ENCODE measurements at places on chromosomes 6 and 20. TPM values are rescaled to one million over a fixed set of nuclear protein-coding genes. Genes with fewer than 3 reads are reported as not detected.

Gene RBCK1
- 135 TPM for total RNA-seq

GRCh38 chr6:155958550-155958949, 502.9 kb upstream of the NOX3 start:
- no peaks in the 10 kb centered on the region for H3K4me1 ChIP-seq
- no peak overlapping the region for H3K4me3 ChIP-seq
- H3K27me3 ChIP-seq = no peaks in the 10 kb centered on the region

DNA sequence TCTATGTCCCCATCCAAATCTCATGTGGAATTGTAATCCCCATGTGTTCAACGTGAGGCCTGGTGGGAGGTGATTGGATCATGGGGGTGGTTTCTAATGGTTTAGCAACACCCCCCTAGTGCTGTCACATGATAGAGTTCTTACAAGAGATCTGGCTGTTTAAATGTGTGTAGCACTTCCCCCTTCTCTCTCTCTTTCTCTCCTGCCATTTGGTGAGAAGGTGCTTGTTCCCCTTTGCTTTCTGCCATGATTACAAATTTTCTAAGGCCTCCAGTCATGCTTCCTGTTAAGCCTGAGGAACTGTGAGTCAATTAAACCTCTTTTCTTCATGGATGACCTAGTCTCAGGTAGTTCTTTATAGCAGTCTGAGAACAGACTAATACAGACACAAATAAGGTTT, 165.4 kb downstream of the OGFRL1 start:
- H3K4me3 ChIP-seq = no peak overlapping the region
- no peak for DNase-seq
- H3K36me3 ChIP-seq = no peaks in the 10 kb centered on the region
- no peak overlapping the region for H3K27ac ChIP-seq
- no peaks in the 10 kb centered on the region for H3K4me1 ChIP-seq

Gene LY86
- 1.2 TPM for total RNA-seq

GRCh38 chr6:75759207-75759606, 10.2 kb downstream of the MYO6 start:
- H3K4me3 ChIP-seq = no peak overlapping the region
- DNase-seq = no peak
- H3K27me3 ChIP-seq = peaks cover 19% of the 10 kb centered on the region
- no peaks in the 10 kb centered on the region for H3K36me3 ChIP-seq
- H3K27ac ChIP-seq = no peak overlapping the region

GRCh38 chr20:1392443-1392692, 486 bp downstream of the FKBP1A start:
- H3K36me3 ChIP-seq = peaks cover 27% of the 10 kb centered on the region
- peaks cover 3% of the 10 kb centered on the region for H3K27me3 ChIP-seq
- peaks cover 55% of the 10 kb centered on the region for H3K4me1 ChIP-seq
- DNase-seq = no peak
- H3K4me3 ChIP-seq = peak overlapping the region; percentile 79
- H3K27ac ChIP-seq = peak overlapping the region; percentile 84

Gene WFDC12
- total RNA-seq = not detected

Gene SOX18
- total RNA-seq = 0.84 TPM

- no peak overlapping the region for H3K4me3 ChIP-seq
- H3K27me3 ChIP-seq = no peaks in the 10 kb centered on the region
- DNase-seq = no peak
- no peak overlapping the region for H3K27ac ChIP-seq
- H3K36me3 ChIP-seq = no peaks in the 10 kb centered on the region
These were observed 94.8 kb upstream of the OPRM1 start for GRCh38 chr6:153944201-153944600.

GRCh38 chr20:36153736-36154699, 522 bp upstream of the EPB41L1 start:
- DNase-seq = peak; percentile 69
- peaks cover 3% of the 10 kb centered on the region for H3K4me1 ChIP-seq
- H3K27ac ChIP-seq = no peak overlapping the region
- H3K27me3 ChIP-seq = peaks cover 38% of the 10 kb centered on the region
- peak overlapping the region; percentile 50 for H3K4me3 ChIP-seq
- no peaks in the 10 kb centered on the region for H3K36me3 ChIP-seq

GRCh38 chr6:42131531-42131930, 10.9 kb downstream of the C6orf132 start:
- DNase-seq = no peak
- no peaks in the 10 kb centered on the region for H3K36me3 ChIP-seq
- peaks cover 2% of the 10 kb centered on the region for H3K4me1 ChIP-seq

Gene TSPO2
- total RNA-seq = not detected

DNA sequence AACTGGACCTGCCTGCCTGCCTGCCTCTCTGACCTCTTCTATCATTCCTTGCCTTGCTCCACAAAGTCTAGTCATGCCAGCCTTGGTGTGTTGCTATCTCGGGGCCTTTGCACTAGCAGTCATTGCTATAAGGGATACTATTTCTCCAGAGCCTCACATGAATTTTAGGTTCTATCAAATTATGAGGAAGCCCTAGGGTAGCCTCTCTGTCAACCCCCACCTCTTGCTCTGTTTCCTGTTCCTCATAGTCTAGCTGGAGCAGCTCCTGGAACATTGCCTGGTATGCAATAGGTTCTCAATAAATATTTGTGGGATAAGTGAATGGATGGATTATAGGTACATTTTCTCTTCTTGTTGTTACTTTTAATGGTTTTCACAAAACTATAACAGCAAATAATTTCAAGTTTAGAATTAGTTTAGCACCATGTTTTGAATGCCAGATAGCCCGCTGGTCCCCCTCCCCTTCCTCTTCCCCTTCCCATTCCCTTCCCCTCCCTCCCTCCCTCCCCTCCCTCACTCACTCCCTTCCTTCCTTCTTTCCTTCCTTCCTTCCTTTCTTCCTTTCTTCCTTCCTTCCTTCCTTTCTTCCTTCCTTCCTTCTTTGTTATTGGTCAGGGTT, 46.9 kb upstream of the DTNBP1 start:
- no peak overlapping the region for H3K4me3 ChIP-seq
- peaks cover 2% of the 10 kb centered on the region for H3K27me3 ChIP-seq
- H3K4me1 ChIP-seq = peaks cover 3% of the 10 kb centered on the region
- no peaks in the 10 kb centered on the region for H3K36me3 ChIP-seq

Gene NTSR1
- total RNA-seq = not detected

- H3K27me3 ChIP-seq = no peaks in the 10 kb centered on the region
- no peak overlapping the region for H3K27ac ChIP-seq
- H3K36me3 ChIP-seq = no peaks in the 10 kb centered on the region
- no peak overlapping the region for H3K4me3 ChIP-seq
- no peak for DNase-seq
These were observed 782.9 kb downstream of the PTPRT start for GRCh38 chr20:42406826-42407225.

GRCh38 chr6:313917-314316, 21.6 kb downstream of the DUSP22 start:
- H3K27ac ChIP-seq = no peak overlapping the region
- no peak overlapping the region for H3K4me3 ChIP-seq
- H3K36me3 ChIP-seq = peaks cover 12% of the 10 kb centered on the region
- H3K4me1 ChIP-seq = peaks cover 14% of the 10 kb centered on the region
- no peak for DNase-seq

DNA sequence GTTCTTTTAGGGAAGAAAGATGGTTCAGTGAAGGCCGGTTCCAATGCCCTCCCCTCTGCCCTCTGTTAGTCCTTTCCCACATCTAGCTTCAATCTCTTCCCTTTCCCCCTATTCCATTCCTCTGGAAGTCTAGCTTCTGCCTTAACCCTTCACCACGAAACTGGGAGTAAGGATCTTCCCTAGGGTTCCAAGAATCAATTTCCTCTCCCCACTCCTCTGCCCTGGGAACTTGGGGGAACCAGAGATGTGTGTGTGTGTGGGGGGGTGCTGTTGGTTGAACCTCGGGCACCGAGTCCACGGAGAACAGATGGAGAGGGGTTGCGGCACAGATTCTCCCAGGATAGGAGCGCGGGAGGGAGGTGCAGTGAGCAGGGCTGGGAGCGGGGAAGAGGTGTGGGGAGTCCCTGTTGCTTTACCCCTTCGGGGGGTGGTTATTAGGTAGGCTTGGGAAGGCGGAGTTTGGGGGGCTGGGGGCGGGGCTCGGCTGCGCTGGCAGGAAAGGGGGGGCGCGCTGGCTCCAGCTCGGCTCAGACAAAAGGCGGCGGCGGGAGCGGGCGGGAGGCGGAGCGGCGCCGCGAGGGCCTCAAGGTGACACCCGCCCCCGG, at the start of gene TMEM151B:
TSS of gene TMEM151B (plus strand) at position 530 of the 605 bp plus-strand sequence. CDS start 293 bp downstream, outside the sequence.
- peaks cover 55% of the 10 kb centered on the region for H3K27me3 ChIP-seq
- H3K4me3 ChIP-seq = peak within 1 kb of the TSS; percentile 77
- no peaks in the 10 kb centered on the region for H3K36me3 ChIP-seq
- H3K4me1 ChIP-seq = peaks cover 30% of the 10 kb centered on the region
- DNase-seq = no peak
- H3K27ac ChIP-seq = peak within 1 kb of the TSS; percentile 29

DNA sequence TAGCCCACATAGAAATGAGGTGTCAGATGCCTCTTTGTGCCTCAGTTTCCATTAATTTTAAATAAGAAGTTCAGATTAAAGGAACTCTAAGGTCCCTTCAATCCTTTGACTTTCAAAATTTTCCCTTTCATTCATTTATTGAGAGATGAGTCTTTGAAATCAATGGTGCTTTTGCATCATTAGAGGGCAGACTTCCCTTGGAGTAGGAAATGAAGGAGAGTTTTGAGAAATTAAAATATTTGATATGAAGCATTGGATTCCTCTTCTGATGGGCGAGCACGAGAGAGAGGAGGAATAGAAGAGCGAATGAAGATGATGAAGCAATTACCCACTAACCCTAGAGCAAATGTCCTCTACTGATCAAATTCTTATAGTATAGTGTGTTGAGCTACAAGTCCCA, 105.7 kb downstream of the EDN1 start:
- H3K27ac ChIP-seq = no peak overlapping the region
- DNase-seq = no peak
- no peak overlapping the region for H3K4me3 ChIP-seq
- no peaks in the 10 kb centered on the region for H3K4me1 ChIP-seq
- H3K27me3 ChIP-seq = peaks cover 10% of the 10 kb centered on the region

DNA sequence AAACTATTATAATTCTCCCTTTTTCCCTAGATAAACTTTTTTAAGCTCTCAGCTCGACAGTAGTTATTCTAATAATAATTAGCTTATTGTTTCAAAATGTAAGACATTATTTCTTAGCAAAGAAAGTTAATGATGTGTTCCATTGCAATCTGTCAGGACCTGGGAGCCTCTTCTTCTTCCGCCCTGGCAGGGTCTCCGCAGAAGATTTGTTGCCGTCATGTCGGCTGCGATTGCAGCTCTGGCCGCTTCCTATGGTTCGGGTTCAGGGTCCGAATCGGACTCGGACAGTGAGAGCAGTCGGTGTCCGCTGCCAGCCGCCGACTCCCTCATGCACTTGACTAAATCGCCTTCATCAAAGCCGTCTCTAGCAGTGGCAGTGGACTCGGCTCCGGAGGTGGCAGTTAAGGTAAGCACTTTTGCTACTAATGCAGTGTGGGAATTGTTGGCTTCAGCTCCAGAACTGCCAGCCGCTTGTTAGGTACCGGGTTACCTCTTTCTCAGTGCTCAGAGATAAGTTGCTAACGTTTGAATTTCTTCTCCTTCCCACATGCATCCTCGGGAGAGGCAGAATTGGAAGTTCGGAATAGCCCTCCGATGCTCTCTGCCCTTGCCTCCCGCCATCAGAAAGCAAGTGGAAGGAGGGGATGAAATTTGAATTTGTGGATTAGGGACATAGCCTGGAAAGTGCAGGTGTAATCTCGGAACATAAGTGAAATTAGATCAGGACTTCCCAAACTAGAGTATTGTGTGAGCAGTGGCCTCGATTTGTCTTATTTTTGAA, at the start of gene CDC40:
TSS of gene CDC40 (plus strand) at position 200 of the 781 bp plus-strand sequence. CDS start at position 218, 18 bp downstream.
- H3K4me3 ChIP-seq = no peak within 1 kb of the TSS
- H3K4me1 ChIP-seq = peaks cover 5% of the 10 kb centered on the region
- H3K27me3 ChIP-seq = peaks cover 12% of the 10 kb centered on the region
- peak; percentile 90 for DNase-seq
- H3K36me3 ChIP-seq = no peaks in the 10 kb centered on the region
- H3K27ac ChIP-seq = peak within 1 kb of the TSS; percentile 59

- no peak overlapping the region for H3K27ac ChIP-seq
- H3K4me1 ChIP-seq = no peaks in the 10 kb centered on the region
- DNase-seq = no peak
- H3K27me3 ChIP-seq = no peaks in the 10 kb centered on the region
- peaks cover 22% of the 10 kb centered on the region for H3K36me3 ChIP-seq
These were observed 126.5 kb downstream of the REV3L start for GRCh38 chr6:111356551-111356950.

- no peak overlapping the region for H3K4me3 ChIP-seq
- no peak overlapping the region for H3K27ac ChIP-seq
- no peaks in the 10 kb centered on the region for H3K4me1 ChIP-seq
- H3K27me3 ChIP-seq = no peaks in the 10 kb centered on the region
- no peaks in the 10 kb centered on the region for H3K36me3 ChIP-seq
- DNase-seq = no peak
These were observed 112.8 kb upstream of the TSHZ2 start for GRCh38 chr20:52859156-52859876.

DNA sequence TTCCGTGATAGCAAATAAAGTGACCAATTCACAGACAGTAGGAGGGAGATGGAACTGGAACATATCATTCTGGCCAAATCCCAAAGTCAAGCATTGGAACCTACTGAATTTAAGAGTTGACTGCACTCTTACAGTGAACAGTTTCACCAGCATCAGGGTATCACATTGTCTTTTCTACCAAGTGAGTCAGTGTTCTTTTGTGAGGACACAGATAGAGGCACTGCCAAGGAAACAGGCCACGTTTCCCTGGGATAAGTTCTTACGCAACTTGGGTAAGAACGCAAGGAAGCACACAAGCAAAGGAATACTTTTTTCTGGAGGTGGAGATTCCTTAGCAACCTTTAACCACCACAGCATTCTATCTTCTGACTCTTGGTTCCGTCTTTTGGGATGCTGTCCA, 28.6 kb upstream of the ENPP5 start:
- no peak for DNase-seq
- H3K36me3 ChIP-seq = no peaks in the 10 kb centered on the region
- H3K27ac ChIP-seq = no peak overlapping the region

- peaks cover 28% of the 10 kb centered on the region for H3K27me3 ChIP-seq
- no peaks in the 10 kb centered on the region for H3K36me3 ChIP-seq
- DNase-seq = peak; percentile 72
These were observed 10.5 kb upstream of the ZNF334 start for GRCh38 chr20:46523696-46524328.

Gene KCNS1
- total RNA-seq = 0.30 TPM

GRCh38 chr6:11123978-11124377, 12.5 kb upstream of the ERVFRD-1 start:
- no peaks in the 10 kb centered on the region for H3K27me3 ChIP-seq
- no peak overlapping the region for H3K4me3 ChIP-seq
- peaks cover 8% of the 10 kb centered on the region for H3K36me3 ChIP-seq
- H3K27ac ChIP-seq = no peak overlapping the region
- peaks cover 11% of the 10 kb centered on the region for H3K4me1 ChIP-seq
- no peak for DNase-seq

- H3K27ac ChIP-seq = no peak overlapping the region
- no peak overlapping the region for H3K4me3 ChIP-seq
- peaks cover 32% of the 10 kb centered on the region for H3K27me3 ChIP-seq
- DNase-seq = no peak
- H3K36me3 ChIP-seq = peaks cover 1% of the 10 kb centered on the region
- no peaks in the 10 kb centered on the region for H3K4me1 ChIP-seq
These were observed 3.8 kb downstream of the APCDD1L start for GRCh38 chr20:58511364-58511763.

GRCh38 chr6:92763680-92764079, 655.7 kb downstream of the EPHA7 start:
- H3K27ac ChIP-seq = no peak overlapping the region
- H3K36me3 ChIP-seq = no peaks in the 10 kb centered on the region
- no peak overlapping the region for H3K4me3 ChIP-seq
- DNase-seq = no peak

- DNase-seq = no peak
- peak overlapping the region; percentile 17 for H3K4me3 ChIP-seq
- H3K27me3 ChIP-seq = no peaks in the 10 kb centered on the region
- H3K4me1 ChIP-seq = peaks cover 35% of the 10 kb centered on the region
- H3K36me3 ChIP-seq = peaks cover 38% of the 10 kb centered on the region
These were observed 2.6 kb downstream of the SYS1 start for GRCh38 chr20:45365444-45365970.

Data from activated CD4-positive, alpha-beta T cell treated with anti-CD3 and anti-CD28 coated beads, Interleukin-2, amount 10 ng/mL, durations not matched to agents 24 days and 14 days (primary cell).